ENCODE measurements at places on chromosomes 2 and 18.

DNA sequence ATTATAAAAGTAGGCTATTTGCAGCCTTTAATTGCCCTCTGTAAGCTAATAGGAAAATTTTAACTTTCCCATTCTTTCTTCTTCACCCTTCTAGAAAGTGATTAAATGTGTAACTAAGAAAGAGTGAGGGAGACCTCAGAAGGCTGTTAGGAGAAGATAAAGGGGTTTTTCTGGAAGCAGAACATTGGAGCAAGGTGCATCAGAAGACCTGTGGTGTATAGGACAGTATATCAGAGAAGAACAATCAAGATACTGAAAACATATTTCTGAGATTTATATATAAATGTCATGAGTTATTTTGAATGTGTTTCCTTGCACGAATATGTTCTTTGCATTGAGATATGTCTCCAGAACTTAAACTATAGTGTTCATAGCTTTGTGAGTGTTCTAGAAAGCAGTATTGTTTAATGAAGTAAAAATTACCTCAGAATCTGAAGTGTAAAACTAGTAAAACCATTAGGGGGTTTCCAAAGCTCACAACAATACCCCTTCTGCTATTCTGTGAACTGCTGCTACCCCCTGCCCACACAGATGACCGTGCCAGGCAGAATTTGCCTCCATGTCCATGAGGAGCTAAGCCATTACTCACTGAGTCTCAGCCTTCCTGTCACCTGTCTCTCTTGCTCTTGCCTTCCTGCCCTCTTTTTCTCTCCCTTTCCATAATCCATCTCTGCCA is 537.9 kb downstream of the EPHA4 start:
- no peak for DNase-seq

DNA sequence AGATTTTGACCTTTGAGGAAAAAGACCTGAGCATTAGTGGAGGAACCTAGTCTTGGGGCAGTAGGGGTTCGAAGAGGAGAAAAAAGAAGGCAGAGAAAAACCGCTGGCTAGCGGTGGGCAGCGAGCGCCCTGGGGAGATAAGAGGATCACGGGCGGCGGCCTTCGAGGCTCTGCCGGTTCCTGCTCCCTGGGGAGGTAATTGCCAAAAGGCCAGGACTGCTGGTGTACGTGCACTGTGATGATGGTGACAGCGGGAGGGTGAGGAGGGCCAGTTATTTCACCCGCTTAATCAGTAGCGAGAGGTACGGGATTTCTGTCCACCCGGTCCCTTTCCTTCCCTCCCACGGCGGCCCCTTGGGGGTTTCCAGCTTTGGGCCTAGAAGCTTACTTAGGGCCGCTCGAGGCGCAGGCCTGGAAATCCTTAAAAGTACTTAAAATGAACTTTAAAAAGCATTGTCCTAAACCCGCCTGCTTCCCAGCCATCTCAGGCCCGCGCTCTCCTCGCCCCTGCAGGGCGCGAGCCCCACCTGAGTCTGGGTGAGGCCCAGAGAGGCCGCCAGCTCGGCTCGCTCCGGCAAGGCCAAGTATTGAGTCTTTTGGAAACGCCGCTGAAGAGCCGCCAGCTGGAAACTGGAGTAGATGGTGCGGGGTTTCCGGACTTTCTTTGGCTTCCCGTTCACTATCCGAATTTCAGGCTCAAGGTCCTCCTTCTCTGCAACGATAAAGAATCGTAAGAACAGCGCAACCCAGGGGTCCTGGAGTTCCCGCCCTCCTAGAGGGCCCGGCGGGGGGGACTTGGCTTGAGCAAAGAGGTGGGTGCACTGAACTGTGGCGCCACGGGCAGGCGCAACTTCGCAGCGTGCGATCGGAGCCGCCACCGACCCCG is 1.5 kb downstream of the DLX2 start:
- no peak for DNase-seq

DNA sequence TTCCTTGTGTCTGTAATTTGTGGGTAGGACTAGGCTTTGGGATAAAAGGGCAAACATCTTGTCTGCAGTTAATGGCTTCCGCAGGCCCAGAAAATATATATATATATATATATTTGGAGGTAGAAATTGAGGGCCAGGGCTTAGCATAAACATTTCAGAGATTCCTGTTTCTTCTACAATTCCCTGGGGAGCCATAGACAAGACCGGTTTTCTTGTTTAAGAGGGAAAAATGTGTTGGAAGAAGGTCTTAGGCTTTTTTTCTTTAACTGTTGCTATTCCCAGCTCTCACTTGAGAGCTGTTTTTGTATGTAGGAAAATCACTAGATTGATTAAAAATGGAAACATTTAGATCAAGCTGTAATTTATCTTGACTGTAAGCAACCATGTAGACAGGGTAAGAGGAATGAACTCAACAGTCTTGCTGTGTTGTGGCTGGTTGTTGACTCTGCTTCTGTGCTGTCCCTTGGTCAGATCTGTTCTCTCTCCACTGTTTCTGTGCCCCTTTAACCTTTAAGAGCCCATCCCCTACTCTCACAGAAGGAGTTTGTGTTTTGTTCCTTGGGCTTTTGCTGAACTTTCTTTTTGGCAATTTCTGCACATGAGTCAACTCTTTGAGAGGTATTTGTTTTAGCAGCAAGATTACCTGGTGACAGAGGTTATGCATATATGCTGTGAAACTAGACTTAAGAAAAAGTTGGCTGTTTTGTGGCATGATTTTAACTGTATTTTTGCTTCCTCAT is 58.3 kb downstream of the EFEMP1 start:
- DNase-seq: no peak

DNA sequence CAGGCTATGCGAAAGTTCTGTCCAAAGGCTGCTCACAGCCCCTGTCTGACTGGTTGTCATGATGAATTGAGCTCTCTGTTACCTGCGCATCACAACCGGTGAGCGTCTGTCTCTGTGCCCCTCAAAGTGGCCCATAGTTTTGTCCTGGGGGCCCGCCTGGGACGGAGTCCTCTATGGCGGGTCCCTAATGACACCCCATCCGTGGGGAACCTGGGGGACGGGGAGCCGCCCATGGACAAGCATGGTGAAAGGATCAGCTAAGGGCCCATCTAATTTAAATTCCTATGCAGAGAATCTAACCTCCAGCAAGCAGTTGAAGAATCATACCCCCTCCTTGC is 473 bp downstream of the ELMOD3 start:
- DNase-seq: no peak

- DNase-seq: no peak
These were observed 21.6 kb downstream of the MBP start for GRCh38 chr18:77110936-77111335.

DNA sequence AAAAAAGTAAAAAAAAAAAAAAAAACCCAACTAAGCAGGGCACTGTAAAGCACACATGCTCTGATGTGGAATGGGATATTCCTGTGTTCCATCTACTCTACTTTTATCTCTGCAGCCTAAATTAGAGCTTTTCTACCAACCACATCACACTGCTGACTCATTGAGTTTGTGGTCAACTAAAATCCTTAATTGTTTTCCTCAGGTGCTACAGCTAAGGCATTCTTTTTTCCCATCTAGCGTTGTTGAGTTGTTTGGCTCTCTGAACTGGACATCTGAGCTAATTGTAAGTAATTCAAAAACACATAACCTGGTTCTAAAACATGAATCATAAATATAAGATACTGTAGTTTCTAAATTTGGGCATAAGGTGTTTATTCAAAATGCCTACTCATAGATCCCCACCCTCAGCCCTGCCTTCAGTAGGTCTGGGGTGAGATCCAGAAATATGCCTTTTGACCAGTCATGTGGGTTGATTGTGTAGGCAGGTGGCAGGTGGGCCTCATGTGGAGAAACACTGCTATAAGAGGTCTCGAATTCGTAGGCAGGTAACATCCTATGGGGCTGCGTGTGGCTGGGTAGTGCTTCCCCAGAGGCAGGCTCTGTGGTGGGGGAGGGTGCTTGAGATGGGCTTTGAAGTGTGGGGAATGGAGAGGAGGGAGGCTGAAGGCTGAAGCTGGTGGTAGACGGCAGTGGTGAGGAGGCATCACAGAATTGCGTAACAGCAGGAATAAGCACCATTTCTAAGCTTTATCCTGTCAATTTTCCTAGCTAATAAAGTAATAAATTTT is 27.2 kb downstream of the ANKRD29 start:
- DNase-seq: no peak

DNA sequence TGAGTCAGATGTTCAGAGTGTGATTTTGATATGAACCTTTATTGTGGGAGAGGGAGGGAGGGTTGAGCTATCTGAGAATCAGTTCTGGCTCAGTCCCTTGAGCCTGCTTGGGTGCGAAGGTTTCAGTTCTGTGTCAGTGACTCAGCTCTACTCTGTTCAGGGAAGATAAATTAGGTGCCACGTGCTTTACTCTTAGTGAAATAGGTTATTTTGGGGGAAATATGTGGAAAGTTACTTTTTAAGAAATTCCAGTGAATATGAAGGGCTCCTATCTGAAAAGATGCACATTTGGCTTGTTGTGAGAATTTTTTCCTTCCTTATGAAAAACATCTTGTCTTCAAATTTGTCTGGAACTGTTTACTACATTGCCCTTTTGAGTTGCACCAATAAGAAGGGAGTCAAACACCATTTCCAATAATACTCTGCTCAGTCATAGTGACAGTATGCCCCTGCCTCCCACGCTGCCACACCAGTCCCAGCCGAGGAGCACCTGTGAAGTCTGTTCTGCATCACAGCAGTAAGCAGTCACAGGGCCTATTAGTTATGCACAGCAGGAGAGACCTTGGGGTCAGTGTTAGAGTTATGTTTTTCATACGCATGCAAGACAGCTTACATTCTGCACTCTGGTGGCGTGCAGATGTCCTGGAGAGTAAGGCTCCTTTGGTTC is 32.8 kb upstream of the DNAH7 start:
- no peak for DNase-seq

- no peak for DNase-seq
These were observed 52.2 kb downstream of the INPP5D start for GRCh38 chr2:233112329-233112728.

DNA sequence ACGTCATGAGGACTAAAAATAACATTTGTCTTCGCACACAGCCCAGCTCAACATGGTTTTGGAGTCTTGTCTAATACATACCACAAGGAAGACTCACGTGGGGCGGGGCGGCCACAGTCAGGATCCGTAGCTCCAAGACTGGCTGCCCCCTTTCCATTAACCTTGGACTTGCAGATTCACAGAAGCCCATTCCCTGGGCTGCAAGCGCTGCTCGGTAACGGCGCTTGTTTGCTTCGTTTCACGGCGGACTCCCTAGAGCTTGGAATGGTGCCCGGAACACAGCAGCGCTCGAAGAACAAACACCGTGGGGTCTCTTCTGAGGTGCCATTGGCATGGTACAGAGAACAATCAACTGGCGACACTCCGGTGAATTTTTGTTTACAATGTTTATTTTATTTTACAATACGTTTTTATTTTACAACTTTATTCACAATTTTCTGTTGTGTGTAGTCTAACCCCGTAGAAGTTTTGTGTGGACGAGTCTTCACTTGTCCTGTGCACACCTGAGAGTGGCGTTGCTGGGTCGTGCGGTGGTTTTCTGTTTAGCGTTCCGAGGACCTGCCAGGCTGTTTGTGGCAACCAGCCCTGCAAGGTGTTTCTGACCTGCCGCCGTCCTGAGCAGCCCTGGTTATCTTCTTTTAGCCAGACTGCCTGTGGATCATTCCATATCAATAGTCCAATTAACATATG is 126.5 kb downstream of the GALR1 start:
- DNase-seq: no peak

DNA sequence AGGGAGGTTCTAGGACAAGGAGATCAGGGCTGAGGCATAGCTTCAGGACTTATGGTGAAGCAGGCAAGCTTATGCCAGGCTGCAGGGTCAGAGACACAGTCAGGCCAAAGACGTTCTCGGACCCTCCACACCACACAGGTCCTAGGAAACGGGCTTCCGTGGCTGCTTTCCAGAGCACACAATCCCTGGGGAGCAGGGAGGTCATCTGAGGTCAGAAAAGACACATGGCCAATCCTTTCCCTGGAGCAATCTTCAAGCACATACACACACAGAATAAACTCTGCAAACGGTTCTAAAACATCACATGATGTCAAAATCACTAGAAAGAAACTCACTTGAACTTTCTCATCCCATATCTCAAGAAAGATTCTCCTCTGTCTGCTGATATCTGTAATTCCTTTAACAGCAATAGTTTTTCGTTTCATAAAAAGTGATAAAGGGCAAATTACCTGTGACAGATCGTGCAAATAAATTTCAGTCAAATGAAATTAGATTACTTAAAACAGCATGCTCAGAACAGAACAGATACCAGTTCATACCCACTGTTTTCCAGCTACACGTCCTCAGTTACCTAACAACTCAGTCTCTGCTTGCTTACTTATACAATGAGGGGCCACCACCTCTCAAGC is 63.9 kb downstream of the MBOAT2 start:
- no peak for DNase-seq

- no peak for DNase-seq
These were observed 110.0 kb upstream of the GCFC2 start for GRCh38 chr2:75820693-75821092.

DNA sequence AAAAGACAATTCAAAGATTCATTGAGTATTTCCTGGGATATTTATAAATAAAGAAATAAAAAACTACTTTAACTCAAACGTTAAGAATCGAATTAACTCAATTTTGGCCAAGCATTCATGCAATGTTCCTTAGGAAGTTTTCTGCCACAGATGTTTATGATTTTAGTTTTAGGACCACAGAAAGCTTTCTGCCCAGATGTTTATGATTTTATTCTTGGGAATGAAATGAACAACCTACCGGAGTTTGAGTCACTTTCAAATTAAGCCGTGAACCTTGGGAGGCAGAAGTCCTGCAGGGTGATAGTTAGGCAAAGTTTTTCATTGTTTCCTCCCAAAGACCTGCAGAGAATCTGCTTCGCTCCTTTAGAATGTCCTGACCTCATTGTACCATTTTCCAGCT is 34.7 kb upstream of the MBP start:
- no peak for DNase-seq

DNA sequence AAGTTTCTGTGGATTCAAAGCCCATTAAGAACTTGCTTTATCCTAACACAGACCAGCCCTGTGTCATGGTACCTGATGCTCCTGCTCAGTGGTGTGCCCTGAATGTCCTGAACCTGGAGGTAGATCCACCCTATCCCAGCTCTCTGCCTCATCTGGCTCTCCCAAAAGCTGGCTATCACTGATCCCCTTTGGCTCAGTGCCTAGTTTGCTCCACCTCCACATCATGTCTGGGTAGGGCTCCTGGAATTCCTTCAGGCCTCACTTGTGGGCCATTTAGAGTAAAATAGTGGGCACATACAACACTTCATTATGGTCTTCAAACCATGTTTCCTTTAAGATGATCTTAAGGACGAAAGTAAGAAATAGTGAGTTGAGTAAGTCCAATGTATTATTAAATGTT is 4.8 kb upstream of the ABCB11 start:
- no peak for DNase-seq

Measured in CD4-positive, alpha-beta T cell treated with Interleukin-15 for 4 hours (primary cell).